ENCODE measurements at places on chromosomes 1 and 21.

DNA sequence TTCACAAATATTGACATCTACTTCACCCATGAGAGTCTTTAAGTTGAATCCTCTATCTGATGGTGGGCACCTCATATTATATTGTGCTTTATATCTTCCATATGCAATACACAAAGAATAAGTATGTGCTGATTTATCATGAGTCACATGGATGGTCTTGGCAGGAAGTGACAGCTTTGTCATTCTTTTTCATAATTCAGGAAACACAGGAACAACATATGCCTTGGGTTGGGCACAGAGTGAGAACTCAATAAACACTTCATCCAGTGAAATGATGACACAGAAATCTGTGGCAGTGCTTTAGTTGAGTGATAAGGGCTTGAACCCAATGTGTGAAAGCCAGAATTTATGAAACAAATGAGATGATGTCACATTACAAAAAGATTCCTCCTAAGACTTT, 41.2 kb downstream of the GADD45A start:
- peak; percentile 9 for DNase-seq

- DNase-seq = no peak
Measured at GRCh38 chr1:53141487-53142055, 867 bp downstream of the SLC1A7 start.

GRCh38 chr1:223837206-223837605, 8.5 kb downstream of the TP53BP2 start:
- DNase-seq = no peak

GRCh38 chr21:36965720-36966065, 776 bp downstream of the HLCS start:
- no peak for DNase-seq

DNA sequence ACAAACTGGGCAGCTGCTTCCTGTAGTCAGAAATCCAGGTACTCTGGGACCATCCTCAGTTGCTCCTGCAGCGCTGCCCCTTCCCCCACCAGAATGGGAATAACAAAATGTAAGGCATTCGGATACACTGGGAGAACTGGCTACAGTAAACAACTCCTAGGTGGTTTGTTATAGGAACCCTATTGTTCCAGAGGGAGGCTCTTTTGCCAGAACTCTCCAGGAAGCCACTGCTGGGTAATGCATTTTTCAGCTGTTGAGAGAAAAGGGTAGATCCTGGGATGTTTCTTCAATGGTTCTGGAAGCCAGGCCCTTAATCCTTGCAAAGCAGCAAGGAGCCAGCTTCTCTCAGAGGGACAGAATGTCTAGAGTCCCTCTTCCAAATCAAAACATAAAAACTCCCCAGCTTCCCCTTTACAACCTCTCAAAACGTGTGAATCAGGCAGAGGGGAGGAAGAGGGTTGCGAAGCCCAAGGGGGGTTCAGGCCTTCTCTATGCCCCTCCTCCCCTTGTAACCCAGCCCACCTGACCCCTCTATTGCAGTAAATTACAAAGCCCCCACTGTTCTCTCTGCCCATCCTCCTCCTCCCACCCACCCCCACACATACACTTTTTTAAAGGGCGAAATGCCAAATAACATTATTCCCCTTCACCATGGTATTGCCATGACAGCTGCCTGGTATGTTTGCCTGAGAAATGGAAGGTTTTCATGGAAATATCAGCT, 29.1 kb downstream of the PLPP3 start:
- DNase-seq = no peak

- DNase-seq = no peak
Measured at GRCh38 chr1:60895701-60896100, 186.7 kb upstream of the NFIA start.

DNA sequence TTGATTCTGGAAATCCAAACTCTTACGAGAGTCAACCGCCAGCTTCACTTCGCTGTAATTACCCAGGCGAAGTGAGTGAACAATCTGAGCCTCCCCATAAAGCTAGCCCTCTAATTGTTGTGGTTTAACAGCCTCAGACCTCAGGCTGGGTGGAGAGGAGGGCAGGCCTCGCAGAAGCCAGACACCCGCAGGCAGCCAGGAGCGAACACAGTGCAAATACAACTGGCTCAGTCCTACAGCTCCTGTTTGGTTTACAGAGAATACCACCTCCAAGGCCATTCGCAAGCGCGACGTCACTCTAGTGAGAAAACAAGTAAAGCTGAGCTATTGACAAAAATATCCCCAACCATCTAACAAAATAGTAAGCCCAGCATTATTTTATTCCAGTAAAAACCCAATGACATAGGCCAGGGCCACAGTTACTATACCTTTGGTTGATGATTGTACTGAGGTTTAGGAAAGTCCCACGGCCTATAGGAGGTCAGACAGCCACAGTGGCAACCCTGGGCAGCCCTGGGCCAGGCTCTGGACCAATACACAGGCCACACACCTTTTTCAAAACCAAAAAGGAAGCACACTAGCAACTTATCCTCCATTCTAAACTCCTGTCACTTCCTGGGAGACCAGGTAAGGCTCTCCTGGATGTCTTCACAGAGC, 163.3 kb downstream of the ETS2 start:
- no peak for DNase-seq

DNA sequence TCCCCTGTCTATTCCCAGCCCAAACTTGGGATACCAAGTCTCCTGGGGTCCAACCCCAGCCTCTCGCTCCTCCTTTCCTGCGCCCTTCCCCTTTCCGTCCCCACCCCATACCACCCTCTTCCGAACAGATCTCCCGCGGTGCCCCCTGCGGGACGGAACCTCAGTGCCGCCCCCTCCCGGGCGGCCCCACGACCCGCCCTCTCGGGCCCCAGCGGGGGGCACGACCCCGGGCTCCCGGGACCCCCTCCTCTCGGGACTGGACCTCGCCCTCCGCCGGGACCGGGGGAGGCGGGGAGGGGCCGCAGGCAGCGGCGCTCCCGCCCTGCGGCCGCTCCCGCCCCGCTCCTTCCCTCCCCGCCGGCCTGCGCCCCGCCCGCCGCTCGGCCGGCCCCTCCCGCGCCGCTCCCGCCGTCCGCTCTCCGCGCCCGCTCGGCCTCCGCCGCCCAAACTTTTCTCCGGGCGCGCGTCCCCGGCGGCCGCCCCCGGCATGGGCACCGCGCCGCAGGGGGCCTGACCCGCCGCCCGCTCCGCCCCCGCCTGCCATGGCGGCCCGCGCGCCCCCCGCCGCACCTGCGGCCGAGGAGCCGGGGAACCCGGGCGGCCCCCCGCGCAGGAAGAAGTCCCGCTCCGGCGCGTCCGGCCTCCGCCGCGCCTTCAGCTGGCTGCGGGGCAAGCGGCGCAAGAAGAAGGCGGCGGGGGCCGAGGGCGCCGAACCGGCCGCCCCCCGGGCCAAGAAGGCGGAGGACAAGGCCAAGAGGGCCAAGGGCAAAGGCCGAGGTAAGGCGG, 39.0 kb upstream of the SYNC start:
- no peak for DNase-seq

- peak; percentile 28 for DNase-seq
Measured at GRCh38 chr1:17212487-17213121, 7.7 kb downstream of the PADI1 start.

- DNase-seq = no peak
Measured at GRCh38 chr1:83864991-83865390, 133.9 kb downstream of the TTLL7 start.

DNA sequence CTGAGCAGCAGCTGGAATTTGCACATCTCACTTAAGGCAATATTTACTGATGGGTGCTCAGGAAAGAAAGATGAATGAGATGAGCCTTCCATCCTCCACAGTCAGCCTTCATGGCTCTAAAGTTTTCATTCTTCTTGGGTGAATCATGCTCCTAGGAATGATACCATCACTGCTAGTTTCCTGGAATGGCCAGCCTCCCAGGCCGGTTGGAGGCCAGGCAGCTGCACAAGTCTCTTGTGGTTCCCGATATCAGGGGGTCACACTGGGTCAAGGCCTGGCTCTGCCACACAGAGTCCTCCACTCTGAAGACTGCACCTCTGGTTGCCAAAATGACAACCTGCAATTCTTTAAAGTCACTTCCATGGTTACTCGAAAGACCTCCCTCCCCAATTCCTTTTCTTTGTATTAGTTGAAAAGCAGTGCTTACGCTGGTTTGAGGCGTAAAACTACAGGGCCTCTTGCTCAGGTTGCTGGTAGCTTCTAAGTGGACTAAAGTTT, 46.2 kb upstream of the PALMD start:
- no peak for DNase-seq
